ENCODE measurements at places on chromosomes 1 and 21.

DNA sequence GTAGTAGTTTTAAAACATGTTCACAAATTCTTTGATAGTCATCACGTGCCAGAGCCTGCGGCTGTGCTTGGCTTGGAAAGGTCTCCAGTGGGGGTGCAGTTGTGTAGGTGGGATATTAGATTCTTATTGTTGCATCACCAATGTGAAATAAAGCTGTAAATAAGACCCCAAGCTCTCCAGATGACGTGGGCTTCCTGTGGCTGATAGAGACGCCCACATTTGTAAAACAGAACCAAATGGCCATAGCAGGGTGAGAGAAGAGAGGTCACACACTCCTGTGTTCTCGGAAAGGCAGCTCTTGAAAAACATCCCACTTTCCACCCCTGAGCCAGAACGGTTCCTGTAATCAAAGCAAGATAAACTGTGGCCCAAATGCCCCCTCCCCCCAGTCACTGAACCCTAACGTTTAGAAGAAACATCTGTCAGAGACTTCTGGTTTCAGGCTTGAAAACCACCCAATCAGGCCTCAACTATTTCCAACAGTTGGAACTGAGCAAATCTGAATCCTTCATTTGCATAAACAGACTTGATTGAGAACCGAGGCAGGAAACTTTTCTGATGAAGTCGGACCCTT is 6.6 kb upstream of the NTPCR start:
- DNase-seq, result no peak

GRCh38 chr1:16979475-16980327 is 719 bp downstream of the MFAP2 start:
- no peak for DNase-seq

DNA sequence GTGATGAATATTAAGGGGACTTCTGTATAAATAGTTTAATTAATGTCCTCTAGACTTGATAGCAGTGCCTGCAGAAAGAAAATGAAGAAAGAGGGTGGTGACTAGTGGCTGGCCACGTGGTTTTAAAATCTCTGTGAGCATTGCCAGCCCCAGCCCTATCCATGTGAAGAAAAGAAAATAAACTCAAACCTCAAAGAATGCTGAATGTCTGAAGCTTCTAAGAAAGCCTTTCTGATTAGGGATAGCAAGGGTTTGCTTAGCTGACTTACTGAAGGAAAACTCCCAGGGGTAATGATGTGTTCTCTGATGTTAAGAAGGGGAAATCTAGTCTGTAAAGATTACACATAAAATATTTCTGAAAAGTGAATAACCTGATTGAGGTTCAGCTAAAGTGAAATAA is 31.8 kb downstream of the ADGRL2 start:
- no peak for DNase-seq

DNA sequence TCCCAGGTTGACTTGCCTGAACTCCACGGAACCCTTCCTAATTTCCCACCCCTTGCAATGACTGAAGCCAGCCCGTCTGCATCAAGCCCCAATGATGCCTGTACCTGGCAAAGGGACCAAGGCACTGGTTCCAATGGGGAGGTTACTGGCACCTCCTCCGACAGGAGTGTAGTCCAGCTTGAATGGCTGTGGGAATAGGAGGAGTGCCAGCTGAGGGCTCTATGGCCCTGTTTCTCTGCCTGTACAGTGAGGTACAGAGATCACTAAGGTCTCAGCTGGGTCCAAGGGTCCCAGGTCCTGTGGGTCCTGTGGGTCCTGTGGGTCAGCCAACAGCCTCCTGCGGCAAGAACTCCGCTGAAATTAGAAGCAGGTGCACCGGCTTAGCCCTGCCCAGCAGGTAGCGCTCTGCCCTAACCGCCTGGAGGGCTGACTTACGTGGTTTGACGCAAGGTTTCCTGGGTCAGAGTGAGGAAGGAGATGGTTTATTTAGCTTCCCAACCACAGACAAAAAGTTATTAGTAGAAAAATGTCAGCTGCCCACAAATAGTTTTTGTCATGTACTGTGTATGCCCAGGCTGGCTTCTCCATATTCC is 9.9 kb upstream of the SPRR4 start:
- peak; percentile 11 for DNase-seq

GRCh38 chr1:155989242-155990004 is 11.1 kb upstream of the ARHGEF2 start:
- peak; percentile 66 for DNase-seq

GRCh38 chr21:38671773-38672172 is 134.0 kb upstream of the ETS2 start:
- DNase-seq, result no peak

DNA sequence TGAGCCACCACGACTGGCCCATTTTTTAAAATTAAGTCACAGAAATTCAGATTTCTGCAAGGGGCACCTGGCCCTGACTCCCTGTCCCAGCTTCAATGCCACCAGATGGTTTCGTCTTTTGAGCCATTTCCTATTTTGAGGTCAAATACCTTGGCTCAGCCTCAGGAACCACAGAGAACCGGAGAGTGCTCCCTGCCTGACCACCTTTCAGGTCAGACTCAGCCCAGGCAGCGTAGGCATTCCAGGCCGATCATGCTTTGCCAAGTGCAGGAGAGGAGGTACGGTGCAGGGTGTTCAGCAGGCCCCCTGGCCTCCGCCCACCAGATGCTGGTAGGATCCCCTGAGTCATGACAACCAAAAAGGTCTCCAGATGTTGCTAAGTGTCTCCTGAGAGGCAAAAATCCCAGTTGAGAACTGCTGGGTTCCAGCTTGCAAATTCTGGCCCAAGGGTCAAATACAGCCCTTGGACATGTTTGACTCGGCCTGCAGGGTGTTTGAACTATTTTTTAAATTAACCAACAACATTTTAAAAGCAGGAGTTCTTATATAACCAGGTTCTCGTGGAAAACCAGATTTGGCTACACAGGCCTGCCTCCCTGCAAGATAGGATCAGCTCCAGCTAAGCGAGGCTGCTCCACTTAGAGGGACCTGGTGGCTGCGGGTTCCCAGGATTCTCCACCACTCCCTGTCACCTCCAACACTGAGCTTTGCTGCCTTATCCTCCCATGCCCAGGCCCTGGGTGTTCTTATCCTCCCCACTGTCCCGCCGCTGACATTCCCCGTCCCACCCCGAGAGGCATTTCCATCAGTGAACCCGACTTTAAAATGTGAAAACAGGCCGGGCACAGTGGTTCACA is 61.9 kb upstream of the TARDBP start:
- no peak for DNase-seq

DNA sequence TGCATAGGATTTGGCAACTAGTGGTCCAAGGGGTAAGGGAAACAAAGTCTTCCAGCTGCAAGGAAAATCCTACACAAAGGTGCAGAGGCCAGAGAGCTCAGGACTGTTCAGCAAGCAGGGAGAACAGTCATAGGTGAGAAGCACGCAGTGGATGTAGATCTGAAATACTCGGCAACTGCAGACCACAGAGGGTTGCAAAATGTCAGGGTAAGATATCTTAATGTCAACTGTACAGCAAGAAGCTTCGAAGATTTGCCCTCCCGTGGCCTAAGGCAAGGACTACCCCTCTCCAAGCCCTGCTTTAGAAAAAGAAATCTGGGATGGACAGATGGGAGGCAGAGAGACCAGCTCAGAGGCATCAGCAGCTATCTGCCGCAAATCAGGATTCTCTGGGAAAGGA is 153.4 kb upstream of the IRF2BP2 start:
- DNase-seq, result no peak

- no peak for DNase-seq
Measured at GRCh38 chr1:28506907-28507246, 1.0 kb downstream of the RCC1 start.

DNA sequence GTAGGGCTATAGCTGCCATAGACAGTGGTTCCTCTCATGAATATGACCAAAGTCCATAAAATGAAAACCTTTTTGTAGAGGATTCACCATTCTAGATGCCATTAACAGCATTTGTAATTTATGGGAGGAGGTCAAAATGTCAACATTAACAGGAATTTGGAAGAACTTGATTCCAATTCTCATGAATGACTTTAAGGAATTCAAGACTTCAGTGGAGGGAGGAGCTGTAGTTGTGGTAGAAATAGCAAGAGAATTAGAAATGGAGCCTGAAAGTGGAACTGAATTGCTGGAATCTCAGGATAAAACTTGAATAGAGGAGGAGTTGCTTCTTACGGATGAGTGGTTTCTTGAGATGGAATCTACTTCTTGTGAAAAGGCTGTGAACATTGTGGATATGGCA is 65.4 kb upstream of the ESRRG start:
- DNase-seq, result no peak

DNA sequence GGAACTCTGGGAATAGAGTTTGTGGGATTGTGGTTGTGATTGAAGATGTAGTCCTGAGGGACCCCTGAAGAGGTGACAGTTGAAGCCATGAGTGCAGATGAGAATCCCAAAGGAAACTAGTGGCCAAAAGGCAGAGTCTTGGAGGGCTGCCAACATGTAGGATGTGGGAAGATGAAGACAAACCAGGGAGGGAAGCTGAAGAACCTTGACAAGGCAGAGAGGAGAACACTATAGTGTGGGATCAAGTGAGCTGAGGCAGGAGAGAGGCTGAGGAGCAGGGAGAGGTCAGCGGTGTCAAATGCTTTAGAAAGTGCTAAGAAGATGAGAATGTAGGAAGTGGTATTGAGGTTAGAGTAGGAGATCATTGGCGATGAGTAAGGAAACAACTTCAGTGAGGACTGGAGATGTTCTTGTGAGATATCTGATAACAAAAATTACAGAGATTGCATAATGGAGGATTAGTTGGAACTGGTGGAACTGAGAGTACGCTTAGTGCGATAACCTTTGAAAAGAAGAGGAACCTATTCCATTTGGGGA is 88.5 kb upstream of the VCAM1 start:
- DNase-seq, result no peak

DNA sequence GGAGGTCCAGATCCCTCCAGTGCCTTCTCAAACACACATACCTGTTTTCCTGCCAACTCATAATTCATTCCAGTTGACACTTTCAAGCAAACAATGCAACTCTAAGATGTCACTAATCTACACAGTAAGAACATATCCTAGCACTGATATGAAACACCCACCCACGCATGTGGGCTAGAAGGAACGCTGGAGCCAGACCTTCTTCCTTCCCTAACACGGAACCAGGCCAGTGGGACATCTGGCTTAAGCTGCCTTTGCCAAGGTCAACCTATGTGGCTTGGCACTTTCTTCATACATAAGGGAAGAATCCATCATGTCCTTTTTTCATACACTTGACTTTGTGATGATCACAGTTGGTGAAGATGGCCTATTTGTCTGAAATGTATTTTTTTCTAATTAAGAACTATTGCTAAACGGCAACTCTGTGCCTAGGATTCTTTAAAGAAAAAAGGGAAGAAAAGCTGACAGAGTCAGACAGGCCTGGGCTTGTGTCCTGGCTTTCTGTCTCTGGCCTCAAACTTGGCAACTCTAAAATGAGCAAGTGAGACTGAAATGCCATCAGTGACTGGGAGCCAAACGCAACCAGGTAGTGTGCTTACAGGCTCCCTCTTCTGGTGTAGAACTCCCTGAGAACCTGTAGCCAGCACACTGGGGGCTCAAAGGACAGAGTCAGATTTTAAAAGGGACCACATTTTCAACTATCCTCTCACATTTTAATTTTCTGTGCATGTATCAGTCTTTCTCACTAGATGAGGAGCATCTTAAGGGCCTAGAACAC is 92.6 kb upstream of the BEND5 start:
- DNase-seq, result no peak

- DNase-seq, result no peak
Measured at GRCh38 chr1:228862542-228863505, 127.5 kb downstream of the RHOU start.

- DNase-seq, result no peak
Measured at GRCh38 chr1:118898712-118899111, 89.4 kb downstream of the TBX15 start.

GRCh38 chr1:23459338-23459757 is 24.6 kb downstream of the ASAP3 start:
- DNase-seq, result no peak

GRCh38 chr1:214018386-214019268 is 30.9 kb downstream of the PROX1 start:
- DNase-seq, result no peak

DNA sequence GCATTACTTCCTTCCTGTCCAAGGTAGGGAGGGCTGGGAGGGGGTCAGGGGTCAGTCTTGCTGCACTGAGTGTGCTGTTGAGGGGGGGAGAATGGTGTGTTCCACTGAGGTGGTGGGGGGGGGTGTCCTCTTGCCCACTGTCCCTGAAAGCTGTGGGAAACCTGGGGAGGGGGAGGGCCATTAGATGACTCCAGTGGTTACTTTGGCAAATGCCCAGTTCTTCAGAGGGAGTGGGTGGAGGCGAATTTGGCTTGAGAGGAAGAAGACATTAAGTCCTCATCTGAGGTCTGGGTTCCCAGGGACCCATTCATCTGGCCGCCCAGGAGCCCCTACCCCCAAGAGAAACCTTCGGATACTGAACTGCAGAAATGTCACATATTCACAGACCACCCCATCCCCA is 36.2 kb downstream of the MEF2D start:
- no peak for DNase-seq

DNA sequence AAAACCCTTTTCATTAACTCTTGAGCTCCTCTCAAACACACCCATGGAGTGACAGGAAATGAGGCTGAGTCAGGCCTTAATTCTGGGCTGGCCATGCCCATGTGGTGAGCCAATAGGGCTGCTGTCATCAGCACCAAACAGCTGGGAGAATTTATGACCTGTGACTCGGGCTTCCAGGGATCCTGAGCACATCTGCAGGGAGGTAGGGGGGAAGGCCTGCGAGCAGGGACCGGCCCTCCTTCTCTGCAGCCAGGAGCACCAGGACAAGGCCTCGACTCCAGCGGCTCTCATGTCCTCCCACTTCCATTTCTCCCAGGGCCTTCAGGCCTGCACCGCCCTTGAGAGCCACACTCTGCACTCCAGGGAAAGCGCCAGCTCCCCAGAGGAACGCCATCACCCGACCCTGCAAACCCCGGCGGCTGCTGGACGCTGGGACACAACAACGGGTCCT is 14.6 kb downstream of the RIPK4 start:
- DNase-seq, result no peak

GRCh38 chr1:28412731-28413130 is 43.2 kb downstream of the PHACTR4 start:
- no peak for DNase-seq

- no peak for DNase-seq
Measured at GRCh38 chr1:231155808-231156207, 6.0 kb upstream of the TRIM67 start.

- DNase-seq, result no peak
Measured at GRCh38 chr1:23469372-23469982, 14.5 kb downstream of the ASAP3 start.

- no peak for DNase-seq
Measured at GRCh38 chr1:160210561-160210960, 5.4 kb downstream of the PEA15 start.
